ENCODE measurements at places on chromosomes 2 and 18. TPM values are rescaled to one million over a fixed set of nuclear protein-coding genes. Genes with fewer than 3 reads are reported as not detected.

DNA sequence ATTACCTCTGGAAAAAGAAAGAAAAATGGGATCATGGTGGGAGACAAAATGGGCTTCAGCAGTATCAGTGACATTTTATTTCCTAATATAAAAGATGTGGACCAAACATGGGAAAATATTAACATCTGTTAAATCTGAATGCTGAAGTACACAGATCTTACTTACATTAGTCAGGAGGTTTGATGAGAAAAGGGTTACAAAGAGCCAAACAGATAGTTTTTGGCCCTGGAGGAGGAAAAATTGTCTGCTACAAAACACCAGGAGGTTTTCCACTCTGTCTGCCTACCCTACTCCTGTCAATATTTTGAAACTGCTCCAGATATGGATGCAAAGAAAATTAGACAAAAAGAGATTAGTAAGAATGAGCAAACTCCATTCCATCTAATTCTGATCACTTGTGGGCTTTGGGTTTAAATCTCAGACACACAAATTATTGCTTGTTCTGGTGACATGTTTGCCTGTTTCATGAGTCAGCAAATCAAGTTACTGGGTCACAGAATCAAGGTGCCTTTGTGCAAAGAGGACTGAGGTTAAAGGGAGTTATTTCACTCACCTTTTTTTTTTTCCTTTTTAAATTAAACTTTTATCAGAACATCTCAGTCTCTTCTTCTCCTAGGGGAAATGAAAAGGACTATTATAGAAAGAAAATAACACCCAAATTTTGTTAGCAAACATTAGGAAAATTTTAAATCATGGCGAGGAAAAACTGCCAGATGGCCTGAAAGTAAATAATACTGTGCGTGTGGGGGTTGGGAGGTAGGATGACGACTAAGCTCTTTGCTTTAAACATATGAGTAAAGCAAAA, 87.0 kb upstream of the SPATS2L start:
- H3K27ac ChIP-seq: no peak overlapping the region
- no peak for DNase-seq
- H3K4me3 ChIP-seq: no peak overlapping the region
- no peaks in the 10 kb centered on the region for H3K4me1 ChIP-seq

DNA sequence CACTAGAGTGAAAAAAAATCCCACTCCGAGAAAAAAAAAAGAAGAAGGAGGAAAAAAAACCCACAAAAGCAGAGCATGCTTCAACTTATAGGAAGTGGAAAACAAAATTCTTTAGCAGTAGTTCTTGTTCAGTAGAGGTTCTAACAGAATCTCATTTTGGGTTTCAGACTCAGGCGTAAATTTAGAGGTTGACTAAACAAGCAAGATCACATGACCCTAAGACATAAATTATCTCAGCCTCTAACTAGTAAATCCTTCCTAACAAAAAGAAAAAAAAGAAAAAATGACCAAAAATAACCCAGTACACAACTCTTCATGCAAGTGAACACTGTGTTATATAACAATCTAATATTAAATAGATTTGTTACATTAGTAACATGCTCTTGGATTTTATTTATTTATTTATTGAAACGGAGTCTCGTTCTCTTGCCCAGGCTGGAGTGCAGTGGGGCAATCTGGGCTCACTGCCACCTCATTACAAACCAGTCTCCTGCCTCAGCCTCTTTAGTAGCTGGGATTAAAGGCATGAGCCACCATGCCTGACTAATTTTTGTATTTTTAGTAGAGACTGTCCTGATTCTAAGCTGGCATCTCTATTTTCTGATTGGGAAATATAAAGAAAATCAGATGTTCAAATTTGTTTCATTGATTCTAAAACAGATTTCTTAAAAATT, 35.4 kb downstream of the PPP4R3B start:
- H3K27ac ChIP-seq: peak overlapping the region; percentile 36
- no peaks in the 10 kb centered on the region for H3K4me1 ChIP-seq
- no peaks in the 10 kb centered on the region for H3K36me3 ChIP-seq
- no peak overlapping the region for H3K4me3 ChIP-seq
- peak; percentile 39 for DNase-seq

- DNase-seq: no peak
- no peak overlapping the region for H3K4me3 ChIP-seq
- no peak overlapping the region for H3K27ac ChIP-seq
- H3K36me3 ChIP-seq: no peaks in the 10 kb centered on the region
Measured at GRCh38 chr2:96374211-96374951, 38.8 kb downstream of the NCAPH start.

DSG4 gene
- total RNA-seq: not detected

GRCh38 chr18:56522816-56523215, 115.6 kb downstream of the TXNL1 start:
- DNase-seq: no peak
- no peaks in the 10 kb centered on the region for H3K27me3 ChIP-seq
- H3K4me3 ChIP-seq: no peak overlapping the region
